Cardiac muscle cell (in vitro differentiated cells and primary cell): ENCODE measurements at places on chromosomes 5 and 9. TPM values are rescaled to one million over a fixed set of nuclear protein-coding genes. Genes with fewer than 3 reads are reported as not detected.

The MYORG gene
- total RNA-seq, result 0.92 and 2.0 TPM in 2 replicates

The SLC6A3 gene
- 0.04 TPM in 1 of 2 replicates, not detected in the other for total RNA-seq

The OR2K2 gene
- total RNA-seq, result 0.56 TPM in 1 of 2 replicates, not detected in the other

The TMEM232 gene
- 2.9 and 7.0 TPM in 2 replicates for total RNA-seq

The TMEM252 gene
- not detected in 2 replicates for total RNA-seq

The PGM5 gene
- 75.3 and 121 TPM in 2 replicates for total RNA-seq

The LCP2 gene
- total RNA-seq, result not detected in 2 replicates

The KCNV2 gene
- not detected in 2 replicates for total RNA-seq

The CATSPER3 gene
- total RNA-seq, result 0.07 TPM in 1 of 2 replicates, not detected in the other

GRCh38 chr9:126719618-126720031 lies 85.2 kb upstream of the ZBTB43 start:
- no peaks in the 10 kb centered on the region for H3K36me3 ChIP-seq
- peak; percentile 89 for DNase-seq
- peaks cover 37% of the 10 kb centered on the region for H3K27me3 ChIP-seq

- H3K36me3 ChIP-seq, result no peaks in the 10 kb centered on the region
- no peaks in the 10 kb centered on the region for H3K4me1 ChIP-seq
- H3K4me3 ChIP-seq, result no peak overlapping the region
- H3K27ac ChIP-seq, result no peak overlapping the region
These were observed 22.0 kb downstream of the HSD17B3 start for GRCh38 chr9:96279932-96280331.

DNA sequence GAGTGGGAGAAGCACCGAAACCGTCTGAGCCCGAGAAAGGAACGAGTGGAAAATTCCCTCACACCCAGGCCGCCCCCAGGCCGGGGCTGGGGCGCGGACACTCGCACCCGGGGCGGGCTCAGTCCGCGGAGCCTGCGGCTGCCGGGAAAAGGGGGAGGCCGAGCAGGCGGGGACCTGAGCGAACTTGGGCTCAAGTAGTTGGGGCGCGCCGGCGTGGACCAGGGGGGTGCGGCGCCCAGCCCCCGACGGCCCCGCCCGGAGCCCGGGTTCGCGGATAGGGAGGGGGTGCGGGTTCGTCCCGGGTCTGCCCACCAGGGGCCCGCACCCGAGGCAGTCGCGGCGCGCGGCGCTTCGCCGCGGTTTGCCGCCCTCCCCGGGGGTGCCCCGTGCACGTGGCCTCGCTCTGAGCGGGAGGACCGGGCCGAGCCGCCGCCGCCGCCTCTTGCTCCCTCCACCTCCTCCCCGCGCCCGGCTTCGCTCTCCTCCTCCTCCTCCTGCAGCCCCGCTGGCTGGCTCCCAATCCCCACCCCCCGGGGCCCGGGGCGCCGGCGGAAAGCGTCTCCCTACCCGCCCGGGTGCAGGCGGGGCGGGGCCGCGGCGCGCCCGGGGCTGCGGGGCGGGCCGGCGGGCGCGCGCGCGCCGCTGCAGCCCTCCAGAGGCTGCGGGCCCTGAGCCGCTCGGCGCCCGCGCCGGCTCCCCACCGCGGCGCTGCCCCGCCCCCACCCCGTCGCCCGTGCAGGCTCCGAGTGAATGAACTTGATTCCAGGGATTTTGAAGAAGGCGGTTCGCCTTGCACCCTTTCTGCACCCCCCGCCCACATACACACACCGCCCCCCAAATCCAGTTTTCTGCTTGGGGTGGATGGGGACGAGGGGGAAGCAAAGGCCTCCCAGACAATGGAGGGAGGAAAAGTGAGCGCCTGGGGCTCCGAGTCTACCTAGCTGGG lies 1.3 kb upstream of the NFIB start:
- H3K27ac ChIP-seq, result peak overlapping the region; percentile 70
- peaks cover 3% of the 10 kb centered on the region for H3K4me1 ChIP-seq
- peaks cover 61% of the 10 kb centered on the region for H3K27me3 ChIP-seq
- peak overlapping the region; percentile 39 for H3K4me3 ChIP-seq
- no peaks in the 10 kb centered on the region for H3K36me3 ChIP-seq

- H3K27me3 ChIP-seq, result no peaks in the 10 kb centered on the region
- H3K36me3 ChIP-seq, result peaks cover 9% of the 10 kb centered on the region
- no peaks in the 10 kb centered on the region for H3K4me1 ChIP-seq
- H3K4me3 ChIP-seq, result peak within 1 kb of the TSS; percentile 78
- peak; percentile 97 for DNase-seq
These were observed at the start of gene MED7 for GRCh38 chr5:157142317-157143126. Gene MED7, minus strand, starts transcription at chr5:157142865. Its CDS starts 3,434 bp downstream, at chr5:157139431.

- no peaks in the 10 kb centered on the region for H3K4me1 ChIP-seq
- no peaks in the 10 kb centered on the region for H3K27me3 ChIP-seq
- no peak overlapping the region for H3K4me3 ChIP-seq
- no peak for DNase-seq
- no peaks in the 10 kb centered on the region for H3K36me3 ChIP-seq
These were observed 550 bp upstream of the SLC6A18 start for GRCh38 chr5:1224631-1225030.

DNA sequence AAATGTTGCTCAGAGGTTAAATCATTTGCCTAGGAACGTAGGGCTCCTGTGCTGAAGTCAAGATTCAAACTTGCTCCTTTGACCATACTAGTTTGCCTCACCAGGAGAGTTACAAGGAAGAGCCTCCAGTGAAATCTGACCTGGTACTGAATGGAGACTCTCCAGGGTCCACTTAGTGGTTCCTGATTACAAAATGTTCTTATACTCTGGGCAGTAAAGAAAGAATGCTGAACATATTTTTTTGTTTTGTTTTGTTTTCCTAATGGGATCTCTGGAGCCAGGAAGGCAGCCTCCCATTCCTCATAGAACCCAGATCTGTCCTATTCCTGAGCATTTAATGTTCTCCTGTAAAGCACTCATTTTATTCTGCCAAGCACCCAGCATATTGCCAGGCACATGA lies 256.5 kb upstream of the CLINT1 start:
- H3K4me3 ChIP-seq, result no peak overlapping the region
- DNase-seq, result no peak
- H3K36me3 ChIP-seq, result no peaks in the 10 kb centered on the region

DNA sequence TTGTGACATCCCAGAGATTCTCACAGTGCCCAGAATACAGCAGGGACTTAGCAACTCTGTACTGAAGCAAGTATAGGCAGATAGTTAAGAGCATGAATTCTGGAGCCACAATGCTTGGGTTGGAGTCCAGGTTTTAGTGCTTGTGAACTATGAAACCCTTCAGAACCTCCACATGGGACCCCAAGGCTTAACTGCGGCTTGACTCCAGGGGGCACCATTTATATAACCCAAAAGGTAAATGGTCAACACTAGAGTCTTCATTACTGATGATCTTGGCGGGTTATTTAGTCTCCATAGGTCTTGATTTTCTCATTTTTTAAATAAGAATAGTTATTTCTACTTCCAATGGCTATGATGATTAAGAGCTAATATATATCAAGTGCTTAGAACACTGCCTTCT lies 390.3 kb downstream of the TAF11L14 start:
- no peaks in the 10 kb centered on the region for H3K36me3 ChIP-seq
- no peak overlapping the region for H3K4me3 ChIP-seq
- no peak for DNase-seq
- no peak overlapping the region for H3K27ac ChIP-seq

DNA sequence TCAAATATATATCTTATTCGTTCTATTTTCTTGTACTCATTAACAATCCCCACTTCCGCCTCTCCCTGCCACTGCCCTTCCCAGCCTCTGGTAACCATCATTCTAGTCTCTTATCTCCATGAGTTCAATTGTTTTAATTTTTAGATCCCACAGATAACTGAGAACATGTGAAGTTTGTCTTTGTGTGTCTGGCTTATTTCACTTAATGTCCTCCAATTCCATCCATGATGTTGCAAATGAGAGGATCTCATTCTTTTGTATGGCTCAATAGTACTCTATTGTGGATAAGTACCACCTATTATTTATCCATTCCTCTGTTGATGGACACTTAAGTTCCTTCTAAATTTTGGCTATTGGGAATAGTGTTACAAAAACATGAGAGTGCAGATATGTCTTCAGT lies 17.2 kb upstream of the CMYA5 start:
- DNase-seq, result no peak
- H3K4me1 ChIP-seq, result no peaks in the 10 kb centered on the region
- H3K36me3 ChIP-seq, result peaks cover 38% of the 10 kb centered on the region

- no peaks in the 10 kb centered on the region for H3K36me3 ChIP-seq
- no peak for DNase-seq
- peaks cover 92% of the 10 kb centered on the region for H3K27me3 ChIP-seq
- no peaks in the 10 kb centered on the region for H3K4me1 ChIP-seq
These were observed 4.9 kb downstream of the NR4A3 start for GRCh38 chr9:99826579-99826978.

DNA sequence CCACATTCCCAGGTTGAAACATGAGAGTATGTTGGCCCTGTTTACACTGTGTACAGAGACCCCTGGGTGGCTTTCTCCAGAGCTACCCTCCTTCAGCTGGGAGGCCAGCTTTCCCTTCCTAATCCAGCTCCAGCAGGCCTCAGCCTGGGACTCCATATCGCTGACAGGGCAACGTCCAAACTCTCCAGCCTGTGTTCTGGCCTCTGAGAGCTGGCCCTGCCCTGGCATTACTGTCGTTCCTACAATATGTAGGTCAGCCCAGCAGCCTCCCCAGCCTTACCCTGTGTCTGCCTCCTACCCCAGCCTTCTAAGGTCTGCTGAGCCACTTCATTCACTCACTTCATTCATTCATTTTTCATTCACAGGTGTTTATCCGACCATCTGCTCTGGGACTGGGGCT lies 8.3 kb upstream of the EEIG1 start:
- H3K36me3 ChIP-seq, result no peaks in the 10 kb centered on the region
- H3K4me3 ChIP-seq, result no peak overlapping the region
- H3K27me3 ChIP-seq, result no peaks in the 10 kb centered on the region
- DNase-seq, result no peak

GRCh38 chr5:5979761-5980537 lies 398.4 kb downstream of the MED10 start:
- H3K27ac ChIP-seq, result no peak overlapping the region
- DNase-seq, result no peak
- no peaks in the 10 kb centered on the region for H3K36me3 ChIP-seq
- H3K4me3 ChIP-seq, result no peak overlapping the region

- H3K36me3 ChIP-seq, result no peaks in the 10 kb centered on the region
- peak overlapping the region; percentile 61 for H3K27ac ChIP-seq
- no peak overlapping the region for H3K4me3 ChIP-seq
- DNase-seq, result peak; percentile 28
- no peaks in the 10 kb centered on the region for H3K27me3 ChIP-seq
- peaks cover 18% of the 10 kb centered on the region for H3K4me1 ChIP-seq
These were observed 17.3 kb downstream of the RECK start for GRCh38 chr9:36053971-36054370.

DNA sequence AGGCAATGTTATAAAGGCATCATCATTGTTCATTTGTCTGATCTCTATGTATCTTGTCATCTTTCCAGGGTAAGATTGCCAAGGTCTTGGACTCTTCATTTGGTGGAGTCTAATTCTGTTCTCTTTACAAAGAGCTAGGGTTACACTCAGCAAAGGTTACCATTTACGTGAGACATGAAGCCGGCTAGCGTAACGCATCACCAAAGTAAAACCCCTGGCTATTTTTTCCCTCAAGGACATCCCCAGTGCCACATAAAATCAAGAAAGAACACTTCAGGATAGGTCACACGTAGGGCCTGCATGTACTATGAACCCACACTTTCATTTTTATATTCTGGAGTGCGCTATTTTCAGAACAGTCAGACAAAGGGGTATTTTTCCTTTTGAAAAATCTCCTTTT lies 20.0 kb upstream of the MYOT start:
- no peaks in the 10 kb centered on the region for H3K27me3 ChIP-seq
- no peaks in the 10 kb centered on the region for H3K36me3 ChIP-seq
- no peaks in the 10 kb centered on the region for H3K4me1 ChIP-seq
- H3K27ac ChIP-seq, result no peak overlapping the region
- no peak for DNase-seq
- H3K4me3 ChIP-seq, result no peak overlapping the region

DNA sequence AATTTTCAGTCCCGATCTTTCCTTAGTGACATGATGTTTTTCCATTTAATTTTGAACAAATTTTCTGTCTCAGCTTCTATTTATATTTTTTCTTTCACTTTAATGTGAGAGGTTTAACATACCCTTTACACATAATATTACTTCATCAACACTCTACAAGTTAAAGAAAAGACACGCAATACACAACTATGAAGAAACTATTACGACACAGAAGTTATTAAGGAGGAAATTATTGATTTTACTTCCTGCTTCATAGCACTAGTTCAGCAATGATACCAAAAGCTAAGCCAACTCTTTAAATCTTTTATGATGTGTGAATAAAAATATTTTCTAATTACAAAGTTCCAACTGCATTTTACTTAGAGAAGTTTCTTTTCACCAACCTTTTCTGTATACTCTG lies 432.3 kb upstream of the DAB2 start:
- no peaks in the 10 kb centered on the region for H3K4me1 ChIP-seq
- H3K36me3 ChIP-seq, result no peaks in the 10 kb centered on the region
- no peaks in the 10 kb centered on the region for H3K27me3 ChIP-seq
- no peak for DNase-seq
- no peak overlapping the region for H3K27ac ChIP-seq

DNA sequence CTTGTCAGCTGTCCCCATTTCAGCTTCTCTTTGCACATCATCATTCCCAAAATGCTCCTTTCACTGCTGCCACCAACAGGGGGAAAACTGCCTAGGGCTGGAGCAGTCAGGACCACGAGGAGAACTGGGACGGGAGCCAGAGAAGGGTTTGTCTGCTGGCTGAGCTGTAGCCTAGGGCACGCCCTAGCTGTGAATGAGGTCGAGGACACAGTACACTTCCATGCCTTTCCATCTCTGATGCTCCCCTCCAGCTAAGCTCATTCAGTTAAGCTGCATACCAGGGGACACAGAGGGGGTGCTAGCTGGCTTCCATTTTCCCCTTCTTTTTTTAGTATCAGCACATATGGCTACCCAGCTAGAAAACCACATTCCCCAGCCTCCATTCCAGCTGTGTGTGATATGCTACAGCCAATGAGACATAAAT lies 64.7 kb downstream of the STK10 start:
- peaks cover 2% of the 10 kb centered on the region for H3K36me3 ChIP-seq
- peak; percentile 40 for DNase-seq
- no peak overlapping the region for H3K4me3 ChIP-seq
- no peaks in the 10 kb centered on the region for H3K4me1 ChIP-seq
- H3K27me3 ChIP-seq, result no peaks in the 10 kb centered on the region

GRCh38 chr9:136403915-136404800 lies 4.2 kb upstream of the SNAPC4 start:
- peaks cover 18% of the 10 kb centered on the region for H3K36me3 ChIP-seq
- H3K4me1 ChIP-seq, result no peaks in the 10 kb centered on the region
- no peak overlapping the region for H3K27ac ChIP-seq
- DNase-seq, result no peak
- no peaks in the 10 kb centered on the region for H3K27me3 ChIP-seq
- H3K4me3 ChIP-seq, result no peak overlapping the region

- DNase-seq, result no peak
- H3K27ac ChIP-seq, result no peak overlapping the region
- no peak overlapping the region for H3K4me3 ChIP-seq
- H3K36me3 ChIP-seq, result no peaks in the 10 kb centered on the region
- peaks cover 16% of the 10 kb centered on the region for H3K4me1 ChIP-seq
These were observed 176.4 kb downstream of the KIF4B start for GRCh38 chr5:155189981-155190380.

GRCh38 chr9:113641100-113641885 lies 177.8 kb downstream of the RGS3 start:
- H3K27ac ChIP-seq, result no peak overlapping the region
- H3K4me1 ChIP-seq, result peaks cover 7% of the 10 kb centered on the region
- no peak overlapping the region for H3K4me3 ChIP-seq
- H3K27me3 ChIP-seq, result peaks cover 10% of the 10 kb centered on the region
- no peaks in the 10 kb centered on the region for H3K36me3 ChIP-seq
- no peak for DNase-seq

GRCh38 chr9:17064558-17064957 lies 70.3 kb upstream of the CNTLN start:
- H3K36me3 ChIP-seq, result no peaks in the 10 kb centered on the region
- peak; percentile 6 for DNase-seq
- no peak overlapping the region for H3K27ac ChIP-seq
- H3K4me1 ChIP-seq, result no peaks in the 10 kb centered on the region
- no peak overlapping the region for H3K4me3 ChIP-seq
